ENCODE measurements at places on chromosomes 6 and 20.

DNA sequence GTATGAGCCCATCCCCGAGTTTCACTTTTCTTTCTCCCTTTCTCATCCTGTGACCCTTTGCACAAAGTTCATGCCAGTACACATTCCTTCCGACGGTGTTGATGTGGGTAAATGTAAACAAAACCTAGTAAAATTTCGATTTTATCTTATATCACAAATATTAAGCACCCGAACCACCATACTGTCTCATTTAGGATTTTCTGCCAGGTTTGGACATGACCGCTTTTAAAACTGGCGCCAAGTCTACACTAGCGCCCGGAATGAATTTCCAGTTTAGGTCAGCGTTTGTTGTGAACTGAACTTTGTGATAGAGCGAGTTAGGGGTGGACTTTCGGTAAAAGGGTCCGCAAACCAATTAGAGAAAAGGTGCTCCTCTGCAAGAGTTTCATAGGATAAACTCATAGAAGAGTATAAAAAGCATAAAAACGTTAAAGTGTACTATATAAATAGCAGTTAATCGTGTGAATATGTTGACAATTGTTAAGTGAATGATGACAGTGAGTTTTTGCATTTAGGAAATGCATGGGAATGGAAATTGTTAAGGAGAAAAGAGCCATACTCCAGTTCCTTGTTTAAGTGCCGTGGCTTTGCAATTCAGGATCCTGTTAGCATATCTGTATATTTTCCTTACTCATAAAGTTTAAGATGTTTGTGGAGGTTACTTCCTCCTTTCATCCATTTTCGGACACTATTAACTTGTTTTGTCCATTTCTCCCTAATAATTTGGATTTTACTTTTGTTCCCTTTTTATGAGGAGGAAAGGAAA lies 937 bp downstream of the AKAP7 start:
- no peak for DNase-seq

GRCh38 chr6:101544286-101544685 lies 150.8 kb downstream of the GRIK2 start:
- DNase-seq = no peak

DNA sequence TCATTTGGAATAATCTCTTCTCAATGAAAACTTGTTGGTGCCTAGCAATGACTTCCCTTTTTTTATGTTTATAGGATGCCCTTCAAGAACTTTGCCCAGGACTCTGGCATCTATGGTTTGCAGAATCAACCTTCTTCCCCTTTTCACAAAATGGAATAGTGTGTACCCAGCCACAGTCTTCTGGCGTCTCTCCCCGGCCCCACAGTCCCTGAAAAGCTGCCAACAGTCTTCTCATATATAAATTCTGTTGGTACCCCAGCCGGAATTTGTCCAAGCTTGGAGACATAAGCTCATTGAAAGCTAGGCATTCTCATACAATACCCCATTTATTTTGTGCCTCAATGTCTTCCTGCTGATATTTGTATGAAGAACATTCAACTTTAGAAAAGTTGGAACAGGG lies 26.4 kb upstream of the MCM3 start:
- no peak for DNase-seq

GRCh38 chr20:31846793-31847138 lies 1.4 kb upstream of the FOXS1 start:
- no peak for DNase-seq

DNA sequence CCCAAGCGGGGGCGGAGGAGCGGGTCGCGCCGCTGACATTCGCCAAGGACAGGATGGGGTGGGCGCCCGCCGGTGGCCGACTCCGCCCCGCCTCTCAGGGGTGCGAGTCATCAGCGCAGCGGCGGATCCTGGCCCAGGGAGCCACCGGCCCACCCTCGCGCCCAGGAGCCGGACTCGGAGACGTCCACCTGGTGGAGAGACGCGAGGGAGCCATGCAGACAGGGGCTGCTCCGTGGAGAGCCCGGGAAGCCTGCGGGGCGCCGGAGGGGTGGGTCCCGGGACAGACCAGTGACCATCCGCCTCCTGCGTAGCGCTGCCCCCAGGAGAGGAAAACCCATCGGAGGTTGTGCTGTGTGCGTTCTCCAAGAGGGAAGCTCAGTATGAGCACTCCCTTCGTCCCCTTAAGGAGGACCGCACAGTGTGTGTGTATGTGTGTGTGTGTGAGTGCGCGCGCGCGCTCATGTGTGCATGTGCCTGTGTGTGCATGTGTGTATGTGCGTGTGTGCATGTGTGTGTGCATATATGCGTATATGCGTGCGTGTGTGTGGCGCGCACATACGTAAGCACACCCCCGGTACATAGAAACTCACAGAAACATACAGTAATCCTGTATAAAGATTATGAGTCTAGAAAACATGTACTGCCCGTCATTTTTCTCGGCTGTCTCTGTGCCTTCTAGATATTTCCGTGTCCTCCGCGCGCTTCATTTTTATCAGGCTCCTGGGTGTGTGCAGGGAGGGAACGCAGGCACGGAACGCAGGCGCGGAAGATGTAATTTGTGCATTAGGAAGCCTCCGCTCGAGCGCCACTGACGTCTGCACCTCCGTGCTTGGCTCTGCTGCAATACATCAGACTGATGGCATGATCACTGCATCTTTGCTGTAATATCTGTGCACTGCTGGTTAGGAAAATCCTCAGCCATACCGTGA lies 158.9 kb downstream of the TBXT start:
- no peak for DNase-seq

- DNase-seq = no peak
Measured at GRCh38 chr6:56156643-56157042, 90.7 kb downstream of the COL21A1 start.

DNA sequence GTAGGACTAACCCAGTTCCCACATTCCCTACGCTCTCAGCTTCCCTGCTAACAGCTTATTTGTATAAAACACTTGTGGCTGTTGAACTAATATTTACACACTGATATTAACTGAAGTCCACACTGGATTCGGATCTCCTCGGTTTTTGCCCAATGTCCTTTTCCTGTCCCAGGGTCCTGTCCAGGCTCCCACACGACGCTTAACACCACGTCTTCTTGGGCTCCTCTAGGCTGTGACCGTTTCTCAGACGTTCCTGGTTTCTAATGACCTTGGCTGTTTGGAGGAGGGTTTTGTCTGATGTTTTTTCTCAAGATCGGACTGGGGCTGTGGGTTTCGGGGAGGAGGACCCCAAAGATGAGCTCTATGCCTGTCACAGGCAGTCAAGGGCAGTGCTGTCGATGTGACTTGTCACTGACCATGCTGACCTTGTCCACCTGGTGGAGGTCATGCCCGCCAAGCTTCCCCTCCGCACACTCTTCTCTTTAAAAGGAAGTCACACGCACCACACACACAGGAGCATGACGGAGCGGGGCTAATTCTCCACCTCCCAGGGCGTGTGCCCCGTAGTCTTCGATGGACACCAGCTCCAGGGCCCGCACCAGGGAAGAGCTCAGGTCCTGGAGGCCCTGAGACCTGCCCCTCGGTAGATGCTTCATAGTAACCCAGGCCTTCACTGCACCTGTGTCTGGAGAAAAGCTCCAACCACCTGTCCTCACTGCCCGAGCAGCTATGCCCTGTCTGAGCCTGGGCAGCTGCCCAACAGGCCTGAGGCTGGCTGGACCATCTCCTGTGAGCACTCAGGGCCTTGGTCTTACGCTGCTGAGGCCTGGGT lies 72.0 kb downstream of the TTLL2 start:
- no peak for DNase-seq

DNA sequence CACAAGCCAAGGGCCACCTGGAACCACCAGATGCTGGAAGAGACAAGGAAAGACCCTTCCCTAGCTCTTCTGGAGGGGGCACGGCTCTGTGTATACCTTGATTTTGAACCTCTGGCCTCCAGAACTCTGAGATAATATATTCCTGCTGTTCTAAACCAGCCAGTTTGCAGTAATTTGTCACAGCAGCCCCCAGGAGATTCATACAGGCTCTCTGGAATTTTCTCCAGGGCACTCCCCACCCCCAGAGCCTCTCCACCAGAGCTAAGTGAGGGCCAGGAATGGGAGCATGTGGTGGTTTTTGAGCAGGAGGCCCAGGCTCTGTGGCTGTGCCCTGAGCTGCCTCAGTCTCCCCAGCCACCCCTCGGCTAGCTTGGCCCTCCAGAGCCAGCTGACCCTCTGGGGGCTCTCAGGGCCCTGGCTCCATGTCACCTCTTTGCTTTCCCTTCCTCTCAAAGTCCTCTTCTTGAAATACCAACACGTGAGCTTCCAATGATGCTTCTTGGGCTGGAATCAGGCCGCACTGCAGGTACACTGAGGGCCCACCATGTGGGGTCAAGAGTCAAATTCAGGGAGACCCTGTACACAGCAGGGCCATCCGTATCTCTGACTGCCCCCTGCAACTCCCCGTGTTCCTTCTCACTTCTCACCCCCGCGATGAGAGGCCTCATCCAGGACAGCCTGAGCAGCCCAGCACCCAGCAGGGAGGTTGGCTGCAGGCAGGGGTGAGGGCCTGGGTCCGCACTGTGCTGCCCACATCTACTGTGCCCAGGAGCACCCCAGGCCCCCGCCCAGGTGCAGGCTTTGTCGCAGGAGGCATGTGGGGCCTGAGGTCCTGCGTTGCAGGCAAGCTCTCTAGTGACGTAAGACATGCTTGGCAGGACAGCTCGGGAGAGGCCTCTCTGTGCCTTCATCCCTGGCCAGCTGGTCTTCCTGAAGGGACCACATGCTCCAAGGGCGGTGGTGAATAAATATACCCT lies 155.5 kb downstream of the ANKRD60 start:
- DNase-seq = no peak

DNA sequence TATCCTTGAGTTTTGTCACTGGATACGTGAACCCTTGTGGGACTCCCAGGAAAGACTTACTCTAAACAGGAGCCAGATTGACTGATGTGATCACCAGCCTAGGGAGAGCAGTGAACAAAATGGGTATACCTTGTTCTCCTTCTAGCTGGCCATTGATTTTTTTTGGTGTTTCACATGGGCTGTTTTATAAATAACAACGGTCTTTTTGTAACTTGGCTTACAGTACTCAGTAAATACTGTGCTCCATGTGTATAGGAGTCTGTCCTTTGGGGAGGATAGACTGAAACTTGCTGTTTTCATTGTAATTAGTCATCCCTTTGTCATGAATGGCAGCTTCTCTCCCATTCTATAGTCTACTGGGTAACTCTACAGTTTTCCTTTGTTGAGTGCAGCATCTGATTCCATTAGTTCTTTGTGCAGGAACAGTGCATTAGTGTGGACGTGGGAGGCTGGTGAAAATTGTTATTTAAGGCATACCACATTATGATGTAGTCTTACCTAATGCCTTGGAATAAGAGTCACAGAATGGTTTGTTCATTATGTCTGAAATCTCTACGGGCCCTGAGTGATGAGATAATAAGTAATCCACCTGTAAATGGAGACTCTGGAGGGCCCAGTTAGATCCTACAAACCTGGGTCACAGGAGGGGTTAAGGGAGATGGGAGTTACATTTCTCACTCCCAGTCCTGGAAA lies 89.5 kb downstream of the TIAM2 start:
- DNase-seq = no peak

- no peak for DNase-seq
Measured at GRCh38 chr6:106805771-106806170, 168.8 kb downstream of the CD24 start.

DNA sequence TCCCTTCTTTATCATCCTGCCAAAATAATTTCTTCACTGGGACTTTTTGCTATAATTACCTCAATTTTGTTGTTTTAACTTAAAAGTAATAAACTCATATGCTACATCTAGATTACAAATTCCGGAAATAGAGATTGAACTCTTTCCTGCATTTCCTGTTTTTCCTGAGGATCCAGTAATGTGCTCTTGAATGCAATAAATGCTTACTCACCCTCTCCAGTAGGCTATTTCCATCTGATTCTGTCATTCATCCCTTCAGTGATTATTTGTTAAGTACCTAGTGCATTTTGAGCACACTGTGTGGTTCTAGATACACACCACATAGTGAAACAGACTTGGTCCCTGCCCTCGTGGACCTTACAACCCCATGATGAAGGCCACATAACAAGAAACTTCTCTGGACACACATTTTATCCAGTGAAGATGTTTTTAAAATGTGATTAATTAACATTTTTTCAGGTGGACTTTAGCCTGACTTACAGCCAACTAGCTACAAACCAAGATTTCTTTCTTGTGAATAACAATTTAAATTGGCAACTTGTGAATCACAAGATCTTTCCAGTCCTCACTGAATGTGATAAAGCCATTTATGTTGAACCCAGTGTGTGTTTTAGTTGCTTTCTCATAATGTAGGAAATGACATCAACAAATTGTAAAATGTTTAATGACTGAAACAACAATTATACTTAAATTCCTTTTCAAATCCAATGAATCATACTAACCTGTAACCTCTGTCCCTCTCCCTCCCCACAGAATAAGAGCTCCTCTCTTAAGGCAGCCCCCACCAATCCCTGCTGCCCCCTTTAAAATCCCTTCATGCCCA lies 272.3 kb downstream of the KHDC1L start:
- no peak for DNase-seq

GRCh38 chr6:160832422-160832821 lies 130.4 kb downstream of the PLG start:
- no peak for DNase-seq

- DNase-seq = no peak
Measured at GRCh38 chr6:21999012-21999528, 297.8 kb downstream of the PRL start.

DNA sequence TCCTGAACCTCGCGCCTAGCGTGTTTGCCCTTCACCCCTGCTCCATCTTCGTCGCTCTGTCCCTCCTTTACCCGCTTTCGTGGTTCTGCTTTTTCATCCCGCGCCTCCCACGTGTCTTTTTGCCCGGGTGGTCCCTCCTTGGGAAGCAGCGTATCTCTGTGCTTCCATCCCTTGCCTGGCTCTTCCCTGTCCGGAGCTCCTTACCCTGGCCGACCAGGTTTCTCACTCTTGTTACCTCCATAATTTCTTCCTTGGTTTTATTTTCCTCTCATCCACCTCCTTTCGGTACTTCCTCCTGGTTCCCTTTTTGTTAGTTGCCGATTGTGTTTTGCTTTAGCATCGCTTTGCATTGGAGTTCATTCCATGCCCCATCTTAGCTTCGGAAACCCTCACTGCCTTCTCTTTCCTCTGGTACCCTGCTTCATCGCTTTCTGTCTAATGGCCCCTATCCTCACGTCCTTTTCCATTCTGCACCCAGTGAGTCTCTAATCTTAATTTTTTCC lies 735 bp downstream of the FAM135A start:
- DNase-seq = no peak

- no peak for DNase-seq
Measured at GRCh38 chr6:13759025-13759424, 47.4 kb upstream of the RANBP9 start.
